ENCODE measurements at places on chromosomes 6 and 20. TPM values are rescaled to one million over a fixed set of nuclear protein-coding genes. Genes with fewer than 3 reads are reported as not detected.

Gene PROKR2
- not detected for total RNA-seq

Gene TPBG
- total RNA-seq = 38.4 TPM

Gene TRIM31
- not detected for total RNA-seq

Gene SMAP1
- 18.2 TPM for total RNA-seq

- no peak for DNase-seq
Measured at GRCh38 chr6:45496085-45496433, 118.3 kb upstream of the SUPT3H start.

GRCh38 chr6:16876201-16876600 is 114.9 kb upstream of the ATXN1 start:
- DNase-seq = no peak

Measured in renal cortical epithelial cell (primary cell).